ENCODE measurements at places on chromosomes 7 and 10. TPM values are rescaled to one million over a fixed set of nuclear protein-coding genes. Genes with fewer than 3 reads are reported as not detected.

LRRC27 gene
- total RNA-seq, result 11.1 TPM

KCNIP2 gene
- 0.96 TPM for total RNA-seq

PDK4 gene
- total RNA-seq, result 10.0 TPM

ZNF239 gene
- total RNA-seq, result 2.6 TPM

ERV3-1 gene
- total RNA-seq, result 96.0 TPM

MYPN gene
- total RNA-seq, result under 0.01 TPM

OGDHL gene
- total RNA-seq, result 0.19 TPM

CROT gene
- total RNA-seq, result 9.8 TPM

CPXM2 gene
- 0.65 TPM for total RNA-seq

ACSM6 gene
- not detected for total RNA-seq

DMBT1 gene
- total RNA-seq, result not detected

THSD7A gene
- total RNA-seq, result 36.6 TPM

WAPL gene
- total RNA-seq, result 46.7 TPM

PDE6C gene
- total RNA-seq, result not detected

TRIM74 gene
- not detected for total RNA-seq

VWA2 gene
- total RNA-seq, result under 0.01 TPM

TMEM140 gene
- 28.7 TPM for total RNA-seq

AFAP1L2 gene
- 6.5 TPM for total RNA-seq

ACTL6B gene
- not detected for total RNA-seq

INPP5A gene
- 41.7 TPM for total RNA-seq

ZNF37A gene
- total RNA-seq, result 13.2 TPM

AKR1D1 gene
- total RNA-seq, result not detected

BTBD16 gene
- total RNA-seq, result not detected

CDK1 gene
- 45.7 TPM for total RNA-seq

IL6 gene
- 3.7 TPM for total RNA-seq
